ENCODE measurements at places on chromosomes 11 and 22.

GRCh38 chr11:84292006-84292405 is 1005.8 kb upstream of the CCDC90B start:
- no peak for DNase-seq

GRCh38 chr11:4887591-4887990 is 5.9 kb downstream of the OR51T1 start:
- DNase-seq = no peak

DNA sequence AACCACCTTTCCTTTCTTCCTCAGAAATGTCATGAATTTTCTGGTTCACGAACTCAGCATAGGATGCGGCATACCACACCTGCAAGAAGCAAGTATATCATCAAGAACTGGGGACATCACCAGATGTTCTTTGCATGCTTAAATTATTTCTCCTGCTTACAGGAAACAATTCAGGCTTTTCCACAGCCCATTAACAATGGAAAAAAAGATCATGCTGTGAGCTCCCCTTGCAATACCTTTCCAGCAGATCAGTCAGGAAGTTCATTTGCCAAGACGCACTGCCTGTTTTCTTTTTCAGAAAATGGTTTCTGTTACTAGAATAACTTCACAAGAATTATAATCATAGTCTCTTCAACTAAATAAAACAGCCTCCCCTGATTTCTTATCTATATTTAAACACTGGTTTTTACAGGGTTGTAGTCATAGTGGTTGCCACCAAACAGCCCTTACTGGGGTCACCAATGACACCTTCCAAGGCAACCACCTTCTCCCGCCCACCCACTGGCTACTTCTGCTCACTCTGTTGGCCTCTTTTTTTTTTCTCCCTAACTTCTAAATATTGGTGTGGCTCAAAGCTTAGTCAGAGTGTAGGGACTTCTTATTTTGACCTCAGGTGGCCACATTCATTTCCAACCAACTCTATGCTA is 42.3 kb upstream of the NFRKB start:
- DNase-seq = no peak

DNA sequence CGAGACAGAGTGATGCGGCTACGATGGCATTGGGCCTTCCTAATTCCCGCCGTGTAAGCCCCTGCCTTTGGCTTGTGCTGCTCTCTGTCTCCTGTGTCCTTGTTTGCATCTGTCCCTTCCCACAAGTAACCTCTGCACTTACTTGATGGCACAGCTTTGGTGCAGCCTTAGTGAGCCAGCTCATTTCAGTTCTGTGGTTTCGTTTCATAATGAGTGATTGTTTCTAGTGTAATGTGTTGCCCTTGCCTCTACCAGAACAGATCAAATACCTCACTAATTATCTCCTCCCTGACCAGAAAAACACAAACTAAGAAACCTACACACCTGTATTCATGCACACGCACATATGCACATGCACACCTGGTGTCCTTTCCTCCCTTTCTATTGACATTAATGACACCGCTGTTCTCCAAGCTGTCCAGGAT is 58.8 kb downstream of the GRK3 start:
- DNase-seq = no peak

DNA sequence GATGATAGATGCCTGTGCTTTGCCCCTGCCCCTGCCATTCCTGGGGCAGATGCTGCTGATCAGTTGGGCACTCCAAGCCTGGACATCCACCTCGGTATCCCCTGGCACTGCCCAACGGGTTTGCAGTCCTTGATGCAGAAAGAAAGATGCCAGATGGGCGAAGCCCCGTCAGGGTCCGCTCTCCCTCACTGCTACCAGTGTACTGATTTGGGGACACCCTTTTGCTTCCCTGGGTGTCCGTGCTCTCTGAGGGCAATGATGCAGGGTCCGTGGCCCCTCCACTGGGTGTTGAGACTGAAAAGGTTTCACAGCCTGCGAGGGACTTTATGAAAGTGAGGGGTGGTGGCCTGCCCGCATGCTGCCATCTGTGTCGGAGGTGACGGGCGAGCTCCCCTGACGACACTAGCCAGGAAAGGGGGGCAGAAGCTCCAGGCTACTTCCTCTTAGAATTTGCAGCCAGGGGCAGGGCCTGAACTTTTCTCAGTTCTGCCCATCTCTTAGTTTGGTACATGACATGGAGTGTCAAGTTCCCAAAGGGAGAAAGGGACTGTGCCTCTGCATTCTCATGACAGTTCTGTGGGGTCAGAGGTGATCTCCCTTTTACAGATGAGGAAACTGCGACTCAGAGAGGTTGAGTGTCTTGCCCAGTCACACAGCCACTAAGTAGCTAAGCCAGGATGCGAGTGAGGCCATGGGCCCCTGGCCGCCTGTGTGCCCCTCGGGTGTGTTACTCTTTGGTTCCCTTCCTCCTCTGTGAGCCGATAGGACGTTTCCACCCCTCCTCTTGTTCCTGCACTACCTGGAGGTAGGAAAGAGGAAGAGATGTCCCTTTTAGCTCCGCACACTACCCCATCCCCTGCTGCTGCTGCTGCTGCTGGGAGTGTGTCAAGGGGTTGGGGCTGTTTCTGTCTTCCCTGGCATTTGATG is 96.6 kb downstream of the BCR start:
- DNase-seq = no peak

DNA sequence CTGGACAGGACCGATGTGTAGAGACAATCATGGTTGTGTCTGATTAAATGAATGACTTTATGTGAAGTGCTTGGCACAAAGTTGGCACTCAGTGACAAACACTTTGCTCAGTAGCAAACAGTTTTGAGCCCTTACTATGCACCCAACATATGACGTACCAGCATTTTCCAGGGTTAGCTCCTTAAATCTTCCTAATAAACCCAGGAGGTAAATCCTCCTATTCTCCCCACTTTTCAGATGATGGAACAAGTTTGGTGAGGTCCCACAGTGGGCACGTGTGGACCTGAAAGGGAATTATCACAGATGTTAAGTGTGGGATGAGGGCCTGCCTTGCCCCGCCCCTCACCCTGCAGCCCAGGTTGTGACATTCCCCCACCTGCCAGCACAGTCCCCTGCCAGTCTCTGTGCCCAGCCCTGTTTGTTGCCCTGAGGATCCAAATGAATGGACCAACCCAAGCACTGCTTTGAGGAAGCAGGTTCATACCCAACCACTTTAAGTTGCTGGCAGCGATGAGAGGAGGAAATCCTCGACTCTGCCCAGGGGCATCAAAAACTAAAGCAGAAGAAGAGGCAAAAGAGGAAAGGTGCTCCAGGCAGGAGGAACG is 6.6 kb upstream of the CARD10 start:
- DNase-seq = no peak

DNA sequence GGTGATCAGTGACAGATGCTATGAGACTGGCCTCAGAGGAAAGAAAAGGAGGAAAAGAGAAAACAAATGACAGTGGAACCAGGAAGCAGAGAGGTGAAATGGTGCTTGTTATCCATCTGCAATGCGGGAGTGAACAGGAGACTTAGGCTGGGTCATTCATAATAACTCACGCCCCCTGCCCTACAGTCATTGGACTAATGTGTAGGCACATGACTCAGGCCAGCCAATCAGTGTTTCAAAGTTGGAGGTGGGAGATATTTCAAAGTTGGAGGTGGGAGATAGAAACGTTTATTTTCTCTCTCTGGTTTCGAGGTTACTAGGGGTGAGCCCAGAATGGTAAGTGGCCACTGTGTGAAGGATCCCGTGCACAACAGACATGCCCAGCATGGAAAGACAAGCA is 30.3 kb downstream of the SLC22A6 start:
- no peak for DNase-seq

DNA sequence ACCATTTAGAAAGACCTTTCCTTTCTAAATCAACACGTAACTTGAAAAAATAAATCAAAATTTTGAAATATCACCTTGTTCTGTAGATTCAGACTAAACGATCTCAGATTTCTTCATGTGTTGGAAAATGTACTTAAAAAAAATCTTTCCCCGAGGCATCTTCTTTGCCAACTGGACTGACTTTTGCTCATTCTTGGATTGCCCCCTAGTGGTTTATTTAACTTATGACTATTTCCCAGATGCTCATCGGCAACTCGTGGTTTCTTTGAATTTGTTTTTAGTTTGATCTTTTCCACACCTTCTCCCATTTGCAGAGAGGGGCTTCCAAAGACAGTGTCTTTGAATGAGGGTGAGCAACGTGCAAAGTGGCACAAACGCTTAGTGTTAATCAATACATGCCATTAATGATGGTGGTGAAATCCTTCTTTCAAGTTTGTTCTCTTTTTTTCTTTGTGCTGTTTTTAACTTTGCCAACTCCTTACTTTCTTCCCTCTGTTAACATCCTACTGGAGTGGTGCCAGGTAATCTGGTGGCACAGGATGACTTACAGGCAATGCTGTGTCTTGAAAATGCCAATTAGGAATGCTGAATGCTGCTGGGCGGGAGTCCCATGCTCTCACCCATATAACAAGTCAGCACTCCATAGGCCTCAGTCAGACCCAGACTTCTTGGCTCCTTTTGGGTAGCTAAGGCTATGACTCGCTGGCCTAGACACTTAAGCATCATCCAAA is 18.3 kb downstream of the PRSS23 start:
- no peak for DNase-seq

DNA sequence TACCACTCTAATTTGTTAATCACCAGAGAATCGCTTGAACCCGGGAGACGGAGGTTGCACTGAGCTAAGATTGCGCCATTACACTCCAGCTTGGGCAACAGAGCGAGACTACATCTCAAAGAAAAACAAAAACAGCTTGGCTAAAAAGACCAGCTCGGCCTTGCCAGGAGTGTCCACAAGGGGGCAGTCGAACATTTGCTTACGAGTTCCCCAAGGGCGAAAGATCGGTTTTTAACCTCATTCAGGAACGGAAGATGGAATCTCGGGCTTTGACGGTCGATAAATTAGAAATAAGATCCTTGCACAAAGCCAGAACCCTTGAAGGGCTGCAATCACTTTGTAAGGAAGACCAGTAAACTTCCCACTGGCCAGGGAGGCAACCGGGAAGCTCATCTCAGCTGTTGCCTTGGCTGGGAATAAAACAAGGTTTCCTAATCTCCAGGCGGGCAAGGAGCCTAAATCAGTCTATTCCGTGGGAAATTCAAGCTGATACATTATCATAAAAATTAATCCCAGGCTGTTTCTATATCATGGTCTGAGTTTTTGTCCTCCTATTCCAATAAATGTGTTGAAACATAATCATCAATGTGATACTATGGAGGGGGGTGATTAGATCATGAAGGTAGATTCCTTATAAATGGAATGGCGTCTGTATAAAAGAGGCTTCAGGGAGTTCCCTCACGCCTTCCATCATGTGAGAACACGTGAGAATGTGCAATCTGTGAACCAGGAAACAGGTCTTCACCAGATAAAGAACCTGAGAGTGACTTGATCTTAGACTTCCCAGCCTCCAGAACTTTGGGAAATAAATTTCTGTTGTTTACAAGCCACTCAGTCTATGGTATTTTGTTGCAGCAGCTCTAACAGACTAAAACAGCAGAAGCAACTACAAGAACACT is 14.9 kb upstream of the SLC29A2 start:
- DNase-seq = peak; percentile 61

DNA sequence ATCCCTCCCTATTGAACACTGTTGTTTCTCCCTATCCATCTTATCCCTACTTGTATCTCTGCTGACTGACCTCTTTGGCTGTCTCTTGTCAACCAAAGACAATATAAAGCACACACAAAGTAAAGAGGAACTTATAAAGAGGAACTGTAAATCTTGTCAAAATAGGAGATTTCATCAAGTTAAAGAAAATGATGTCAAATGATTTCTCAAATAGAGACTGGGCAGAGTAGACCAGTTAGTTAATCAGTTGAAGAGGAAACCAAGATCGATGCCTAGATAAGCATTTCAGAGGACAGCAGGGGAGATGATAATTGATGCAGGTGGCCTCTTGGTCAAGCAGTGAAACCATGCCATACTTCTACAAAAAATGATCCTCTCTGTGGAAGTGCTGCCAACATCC is 22.7 kb downstream of the KCNQ1OT1 start:
- DNase-seq = no peak

All from kidney epithelial cell (primary cell).